ENCODE measurements at places on chromosomes 3 and 15.

DNA sequence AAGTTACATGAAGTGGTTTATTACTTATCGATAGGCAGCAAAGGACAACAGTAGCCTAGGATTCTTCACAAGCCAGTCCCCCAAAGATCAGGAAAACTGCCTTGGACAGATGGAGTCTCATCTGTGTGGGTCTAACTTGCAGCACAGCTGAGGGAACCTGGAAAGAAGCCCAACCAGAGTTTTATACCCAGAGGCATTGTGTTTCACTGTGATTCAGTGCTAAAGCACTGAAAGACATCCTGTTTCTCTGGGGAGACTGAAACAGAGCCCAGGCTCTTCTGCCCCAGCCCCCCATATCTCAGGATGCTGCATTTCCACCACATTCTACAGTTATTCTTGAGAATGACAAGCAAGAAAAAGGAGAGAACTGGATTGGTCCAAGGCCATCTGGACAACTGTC lies 48.2 kb upstream of the PYDC2 start:
- peak; percentile 86 for DNase-seq

DNA sequence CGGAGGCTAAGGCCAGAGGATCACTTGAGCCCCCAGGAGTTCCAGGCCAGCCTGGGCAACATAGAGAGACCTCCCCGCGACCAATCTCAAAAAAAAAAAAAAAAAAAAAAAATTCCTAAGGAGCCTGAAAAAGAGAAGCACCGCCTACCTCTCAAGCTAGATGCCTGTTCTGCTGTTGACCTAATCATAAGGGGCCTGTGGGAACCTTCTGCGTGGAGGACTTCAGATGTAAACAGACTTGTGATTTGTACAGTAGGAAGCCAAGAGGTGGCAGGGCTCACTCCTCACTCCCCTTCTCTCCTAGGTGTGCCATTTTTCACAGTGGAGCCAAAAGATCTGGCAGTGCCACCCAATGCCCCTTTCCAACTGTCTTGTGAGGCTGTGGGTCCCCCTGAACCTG lies 3.2 kb downstream of the TYRO3 start:
- no peak for DNase-seq

DNA sequence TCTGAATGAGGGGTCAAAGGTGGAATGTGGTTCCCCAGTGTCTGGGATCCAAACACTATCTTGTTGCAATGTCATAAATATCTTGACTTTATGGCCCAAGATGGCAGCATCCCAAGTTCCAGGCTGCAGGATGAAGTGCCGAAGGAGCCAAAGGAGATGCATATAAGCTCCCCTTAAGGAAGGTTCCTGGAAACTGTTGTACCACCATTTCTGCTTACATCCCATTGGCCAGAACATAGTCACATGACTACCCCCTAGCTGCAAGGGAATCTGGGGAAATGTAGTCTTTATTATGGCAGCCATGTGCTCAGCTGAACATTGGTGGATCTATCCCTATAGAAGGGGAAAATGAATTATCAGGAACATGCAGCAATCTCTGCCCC lies 54.3 kb downstream of the BDH1 start:
- peak; percentile 36 for DNase-seq

DNA sequence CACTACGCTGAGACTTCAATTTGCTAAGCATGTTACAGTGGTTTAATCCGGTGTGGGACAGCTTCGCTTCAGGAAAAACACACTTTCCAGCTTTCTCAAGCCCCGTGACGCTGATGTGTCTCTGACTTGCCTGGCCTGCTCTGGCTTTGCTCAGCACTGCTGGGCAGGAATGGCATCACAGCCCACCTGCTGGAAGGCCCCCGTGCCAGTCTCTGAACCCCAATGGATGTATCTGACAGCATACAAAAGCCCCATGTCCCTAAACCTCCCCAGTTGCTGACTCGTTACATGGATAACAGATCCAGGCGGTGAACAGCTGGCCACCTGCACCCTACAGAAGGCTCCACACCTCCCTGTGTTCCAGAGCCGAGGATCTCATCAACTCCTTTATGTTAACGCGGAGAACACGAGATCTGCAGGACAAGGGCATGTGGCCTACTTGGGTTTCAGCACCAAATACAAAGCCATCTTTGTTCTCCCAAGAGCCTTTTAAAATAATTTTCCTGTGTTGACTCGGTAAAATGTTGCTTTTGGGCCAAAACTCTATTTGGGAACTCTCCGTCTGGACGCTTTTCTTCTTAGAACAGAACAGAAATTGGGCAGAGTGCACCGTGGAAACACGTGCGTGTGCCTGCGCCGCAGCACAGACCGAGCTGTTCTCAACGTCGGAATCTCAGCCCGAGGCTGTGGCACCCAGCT lies 61.4 kb downstream of the ATP10A start:
- DNase-seq = no peak

DNA sequence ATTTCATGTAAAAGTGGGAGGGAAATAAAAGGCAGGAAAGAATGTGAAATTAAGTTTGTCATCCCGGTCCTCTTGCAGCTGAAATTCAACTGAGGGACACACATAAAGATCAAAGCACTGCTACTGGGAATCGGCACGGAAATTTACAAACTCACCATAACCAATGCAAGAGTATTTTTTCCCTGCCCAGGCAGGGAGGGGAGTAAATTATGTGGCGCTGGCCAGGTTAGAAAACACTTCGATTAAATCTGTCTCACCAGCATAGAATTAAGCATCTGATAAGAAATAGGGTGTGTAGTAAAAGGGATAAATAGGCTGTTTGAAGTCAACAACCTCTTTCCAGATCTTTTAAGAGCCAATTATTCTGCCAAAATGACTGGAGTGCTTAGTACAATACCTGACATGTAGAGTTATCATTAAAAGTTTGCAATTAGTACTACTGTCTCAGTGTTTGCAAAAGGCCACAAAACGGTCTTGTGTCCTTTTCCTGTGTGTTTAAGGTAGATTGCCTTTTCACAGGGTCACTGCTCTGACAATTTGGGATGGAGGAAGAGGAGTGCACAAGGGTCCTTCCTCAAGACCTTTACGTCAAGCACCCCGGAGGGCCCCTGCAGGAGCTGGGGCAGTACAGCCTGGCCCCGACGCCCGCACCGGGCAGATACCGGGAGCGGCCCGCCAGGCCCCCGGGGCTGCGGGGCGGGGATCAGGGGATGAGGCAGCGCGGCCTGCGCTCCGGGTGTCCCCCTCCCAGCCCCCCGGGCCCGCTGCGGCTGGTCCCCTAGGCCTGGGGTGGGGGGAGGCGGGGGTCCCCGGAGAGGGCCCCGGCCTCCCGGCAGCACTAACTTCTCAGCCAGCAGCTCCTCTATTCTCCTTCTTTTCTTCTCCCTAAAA lies 651 bp downstream of the UBA3 start:
- DNase-seq = no peak

GRCh38 chr15:78257681-78258080 lies 6.7 kb upstream of the DNAJA4 start:
- DNase-seq = no peak

GRCh38 chr3:159252274-159252673 lies 450.4 kb downstream of the MFSD1 start:
- DNase-seq = peak; percentile 77

DNA sequence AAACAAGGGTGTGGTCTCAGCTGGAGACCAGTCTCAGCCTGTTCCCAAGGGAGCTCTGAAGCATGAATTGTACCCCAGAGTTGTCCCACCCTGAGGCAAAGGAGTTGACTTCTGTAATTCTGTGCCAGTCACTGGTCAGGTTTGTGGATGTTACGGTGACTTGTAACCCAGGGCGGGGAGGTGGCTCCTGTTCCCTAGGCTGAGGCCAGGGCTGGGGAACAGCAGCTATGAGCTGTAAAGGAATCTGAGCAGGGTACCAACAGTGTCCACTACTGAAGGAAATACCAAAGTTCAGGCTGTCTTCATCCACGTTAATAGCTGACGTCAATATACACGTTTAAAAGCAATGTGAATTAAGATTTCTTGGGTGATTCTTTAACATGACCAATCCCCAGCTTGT lies 266.2 kb downstream of the ABHD5 start:
- DNase-seq = no peak

GRCh38 chr3:133915685-133916658 lies 20.3 kb upstream of the RAB6B start:
- DNase-seq = no peak

- no peak for DNase-seq
These were observed 114.6 kb downstream of the LRRK1 start for GRCh38 chr15:101033801-101034200.

DNA sequence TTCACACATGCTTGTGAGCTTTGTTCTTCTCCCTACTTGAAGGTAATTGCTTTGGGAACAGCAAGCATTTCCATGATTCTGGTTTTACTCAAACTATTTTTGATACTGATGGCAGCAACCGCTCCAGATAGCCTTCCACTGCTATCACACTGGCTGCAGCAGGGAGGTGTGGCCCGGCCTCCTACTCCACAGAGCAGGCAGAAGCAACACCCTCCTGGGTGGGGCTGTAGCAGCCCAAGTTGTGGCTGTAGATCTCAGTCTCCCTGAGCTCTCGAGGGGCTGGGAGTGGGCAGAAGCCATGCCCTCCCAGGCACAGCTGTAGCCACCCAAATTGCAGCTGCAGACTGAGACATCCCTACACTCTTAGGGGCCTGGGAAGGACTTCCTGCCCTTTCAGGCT lies 878.8 kb upstream of the GBE1 start:
- DNase-seq = no peak

DNA sequence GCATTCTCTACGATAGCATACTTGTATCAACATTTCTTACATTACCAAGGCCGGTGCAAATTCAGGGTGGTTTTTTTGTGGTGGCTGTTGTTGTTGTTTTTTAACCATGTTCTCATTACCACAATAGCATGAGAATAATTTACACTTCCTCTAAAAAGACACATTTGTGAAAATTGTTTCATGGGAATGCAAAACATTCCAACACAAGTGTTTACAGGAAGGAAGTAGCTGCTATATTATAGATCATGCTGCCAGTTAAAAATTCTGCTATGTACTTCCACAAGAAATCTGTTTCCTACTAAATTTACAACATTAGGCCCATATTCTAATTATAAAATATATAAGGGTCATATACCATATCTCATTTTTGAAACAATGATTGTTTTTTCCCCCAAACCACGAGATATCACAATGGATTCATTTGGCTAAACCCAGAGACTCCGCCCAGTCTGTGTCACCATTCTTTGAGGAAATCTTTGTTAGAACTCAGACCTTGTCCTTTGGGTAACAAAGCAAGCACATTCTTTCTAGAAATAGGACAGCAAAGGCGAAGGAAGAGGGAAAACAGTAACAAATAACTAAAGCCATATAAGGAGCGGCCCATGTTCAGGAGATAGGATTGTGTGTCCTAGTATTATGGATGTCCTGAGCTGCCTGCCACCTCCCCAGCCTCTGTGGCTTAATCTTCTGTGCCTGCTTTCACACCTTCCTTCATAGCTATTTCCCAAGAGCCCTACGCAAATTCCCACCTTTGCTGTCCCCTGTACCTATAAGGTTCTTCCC lies 60.1 kb downstream of the UACA start:
- DNase-seq = peak; percentile 53

- no peak for DNase-seq
These were observed 125.9 kb upstream of the HES1 start for GRCh38 chr3:194009892-194010533.

- DNase-seq = no peak
These were observed 393.7 kb downstream of the FEZF2 start for GRCh38 chr3:61979638-61980037.

DNA sequence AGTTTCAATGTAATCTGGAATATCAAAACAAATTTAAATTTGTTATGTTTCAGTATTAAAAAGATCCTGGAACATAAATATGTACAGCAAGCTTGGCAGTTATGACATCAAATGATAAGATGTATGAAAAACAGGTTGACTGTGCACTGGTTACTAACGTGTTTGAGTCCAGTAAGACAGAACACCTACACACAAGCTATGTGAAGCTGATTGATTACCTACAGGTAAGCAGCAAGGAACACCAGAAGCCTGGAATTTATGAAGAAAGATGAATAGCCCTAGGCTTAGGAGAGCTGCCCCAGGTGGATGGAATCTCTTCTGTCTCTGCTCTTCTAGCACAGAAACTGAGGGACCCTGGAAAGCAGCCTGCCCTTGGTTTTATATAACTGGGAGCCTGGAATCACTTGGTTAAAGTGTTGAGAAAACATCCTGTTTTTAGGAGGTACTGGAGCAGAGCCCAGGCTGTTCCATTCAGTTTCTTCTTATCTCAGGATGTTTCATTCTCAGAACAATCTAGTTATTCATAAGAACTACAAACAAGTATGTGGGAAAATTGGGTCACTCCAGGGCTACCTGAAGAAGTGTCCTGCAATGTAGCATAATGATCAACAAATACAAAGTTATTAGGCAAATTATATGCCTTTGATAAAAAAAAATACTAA lies 36.3 kb downstream of the SLITRK3 start:
- no peak for DNase-seq

GRCh38 chr15:75235760-75236729 lies 22.1 kb upstream of the GOLGA6C start:
- no peak for DNase-seq

GRCh38 chr15:53324061-53324460 lies 435.4 kb downstream of the WDR72 start:
- no peak for DNase-seq

DNA sequence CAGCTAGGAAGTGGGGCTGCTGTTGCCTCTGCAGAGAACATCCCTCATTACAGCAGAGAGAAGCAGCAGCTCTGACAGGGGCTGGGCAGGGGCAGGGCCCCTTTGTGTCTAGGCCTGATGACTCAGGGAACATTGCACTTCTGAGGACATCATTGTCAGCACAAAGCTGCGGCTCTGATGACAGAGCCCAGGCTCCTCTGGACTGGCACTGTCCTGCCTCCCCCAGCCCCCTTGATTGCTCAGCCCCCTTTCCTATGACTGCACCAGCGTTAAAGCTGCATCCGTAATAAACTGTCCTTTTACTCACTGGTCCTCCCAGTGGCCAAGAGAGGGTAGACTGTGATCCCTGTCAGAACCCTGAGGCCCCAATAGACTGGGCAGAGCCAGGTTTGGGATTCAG lies 18.3 kb downstream of the TRH start:
- DNase-seq = no peak

DNA sequence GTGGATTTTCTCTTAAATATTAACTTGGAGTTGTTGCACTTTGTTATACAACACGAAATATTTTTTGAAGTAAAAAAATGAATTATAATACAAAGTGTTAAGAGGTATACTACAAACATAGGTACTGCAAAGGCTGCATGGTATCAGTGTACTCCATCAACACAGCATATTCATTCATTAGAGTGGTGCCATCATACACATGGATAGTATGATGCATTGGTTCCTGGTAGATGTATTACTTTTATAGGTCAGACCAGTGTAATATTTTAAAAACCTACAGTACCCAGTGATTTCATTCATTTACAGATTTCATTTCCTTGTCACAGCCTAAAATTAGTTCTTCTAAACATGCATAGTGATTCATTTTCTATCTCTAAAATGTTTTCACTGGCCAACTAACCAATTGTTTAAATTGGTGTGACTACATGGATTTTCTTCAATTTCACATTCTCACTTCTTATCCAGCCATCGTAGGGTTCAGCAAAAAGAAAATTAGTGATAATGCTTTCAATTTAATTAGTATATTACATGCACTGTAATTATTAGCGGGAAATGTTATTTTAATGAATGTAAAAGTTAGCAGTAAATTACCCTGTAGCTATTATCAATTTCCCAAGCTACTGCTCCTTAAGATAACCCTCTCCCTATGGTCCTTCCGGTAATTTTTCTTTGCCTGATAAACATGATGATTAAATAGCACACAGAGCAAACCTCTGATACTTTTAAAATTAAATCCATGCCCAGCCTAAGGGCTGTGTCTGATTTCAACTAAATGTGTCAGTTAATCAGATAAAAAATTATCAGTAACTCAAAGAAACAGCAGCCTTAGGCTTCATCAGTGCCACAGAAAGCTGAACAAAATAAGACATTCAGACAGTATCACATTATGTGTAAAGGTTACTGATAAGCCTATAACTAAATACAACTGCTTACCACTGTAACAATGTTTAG lies 68.4 kb downstream of the DPH6 start:
- peak; percentile 13 for DNase-seq

GRCh38 chr3:5277612-5278236 lies 90.2 kb downstream of the EDEM1 start:
- DNase-seq = no peak

All from fibroblast of the aortic adventitia (primary cell).